Smooth muscle cell of trachea (primary cell): ENCODE measurements at places on chromosomes 3 and 15. TPM values are rescaled to one million over a fixed set of nuclear protein-coding genes. Genes with fewer than 3 reads are reported as not detected.

GUCA1C gene
- not detected in 2 replicates for total RNA-seq

ANKUB1 gene
- total RNA-seq: not detected in 2 replicates

DNASE1L3 gene
- not detected in 2 replicates for total RNA-seq

GADL1 gene
- 0.33 and 1.3 TPM in 2 replicates for total RNA-seq

GRAMD2A gene
- 0.15 and 0.33 TPM in 2 replicates for total RNA-seq

NRROS gene
- total RNA-seq: 0.58 and 1.5 TPM in 2 replicates
